NCI-H1048 (cell line): ENCODE measurements at places on chromosomes 4 and X.

DNA sequence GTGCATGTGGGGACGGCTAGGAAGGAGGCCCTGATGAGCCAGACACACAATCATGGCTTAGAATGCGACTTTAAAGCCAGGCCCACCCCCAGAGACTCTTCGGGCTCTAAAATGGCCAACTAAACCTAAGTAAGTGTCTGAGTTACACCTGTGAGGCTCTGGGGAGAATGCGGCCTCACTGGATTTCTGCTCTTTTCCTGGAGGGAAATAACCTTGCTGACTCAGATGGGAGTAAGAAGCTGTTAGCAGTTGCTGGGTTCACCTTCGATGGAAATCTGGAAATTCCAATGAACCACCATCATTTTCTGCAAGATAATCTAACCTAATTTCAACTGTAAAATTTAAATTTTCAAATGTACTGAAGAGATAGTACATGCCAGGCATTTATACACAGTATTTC is 97.6 kb upstream of the MAML3 start:
- no peak for DNase-seq

GRCh38 chr4:141121101-141121500 is 12.2 kb downstream of the RNF150 start:
- no peak for DNase-seq

DNA sequence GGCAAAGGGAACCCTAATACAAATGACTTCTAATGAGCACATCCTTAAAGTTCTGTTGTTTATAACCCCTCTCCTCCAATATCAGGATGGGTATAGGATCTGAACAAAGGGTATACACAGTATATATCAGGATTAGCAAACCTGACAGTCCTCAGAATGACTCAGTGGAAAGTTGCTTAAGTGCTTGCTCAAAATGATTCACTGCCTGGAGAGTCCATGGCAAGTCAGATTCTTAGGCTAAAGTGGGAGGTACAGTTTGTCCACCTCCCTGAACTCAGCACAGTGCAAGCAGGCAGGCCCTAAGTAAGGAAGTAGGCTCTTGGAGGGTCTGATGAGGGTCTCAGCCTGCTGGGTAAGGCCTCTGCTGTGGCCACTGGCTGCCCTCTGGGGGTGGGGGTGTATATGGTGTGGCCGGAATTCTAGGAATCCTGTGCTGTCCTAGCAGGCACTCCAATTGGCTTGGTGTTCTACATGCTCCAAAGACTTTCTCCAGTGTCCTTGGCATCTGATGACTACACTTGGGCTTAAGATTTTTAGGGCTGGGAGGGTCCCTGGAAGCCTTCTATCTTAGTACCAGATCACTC is 54.3 kb downstream of the CHRDL1 start:
- DNase-seq: no peak

DNA sequence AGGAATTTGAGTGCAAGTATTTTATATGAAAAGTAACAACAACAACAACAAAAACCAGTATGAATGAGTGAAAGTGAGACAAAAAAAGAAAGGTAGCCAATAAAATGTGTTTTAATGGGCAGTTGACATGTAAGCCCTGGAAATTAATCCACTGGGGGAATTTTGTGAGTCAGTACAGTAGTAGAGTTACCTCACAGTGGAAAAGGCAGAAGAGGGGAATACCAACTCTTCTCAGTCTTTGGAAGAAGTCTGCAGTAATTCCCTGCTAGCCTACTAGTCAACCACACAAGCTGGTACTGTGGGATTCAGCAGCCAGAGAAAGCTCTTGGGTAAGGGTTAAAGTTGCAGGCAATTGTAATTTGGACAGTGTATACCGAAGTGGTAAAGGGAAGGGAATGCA is 76.3 kb upstream of the IL15 start:
- DNase-seq: no peak

GRCh38 chrX:103651151-103651773 is 22.5 kb downstream of the TCEAL1 start:
- no peak for DNase-seq
